Transverse colon (tissue), 4 donors: ENCODE measurements at places on chromosomes 4 and X.

DNA sequence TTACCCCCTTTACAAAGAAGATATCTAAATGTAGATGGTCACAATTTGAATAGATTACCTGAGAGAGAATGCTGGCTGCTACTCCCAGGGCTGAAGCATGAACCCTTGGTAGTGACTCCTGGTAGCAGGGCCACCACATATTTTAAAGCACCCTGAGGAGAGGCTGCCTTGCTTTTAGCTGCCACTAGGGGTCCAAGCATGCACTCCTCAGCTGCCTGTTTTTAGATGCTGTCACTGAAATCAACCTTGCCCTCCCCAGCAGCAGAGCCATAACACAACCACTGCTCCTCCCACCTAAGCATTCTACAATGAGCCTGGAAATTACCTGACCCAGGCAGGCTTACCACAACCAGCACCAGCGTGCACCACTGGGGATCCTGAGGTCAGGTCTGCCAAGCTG lies 850.9 kb downstream of the FAM133A start:
- no peak for DNase-seq

- DNase-seq = no peak
These were observed 13.5 kb downstream of the NOP14 start for GRCh38 chr4:2949782-2950125.

GRCh38 chrX:22686138-22686541 lies 313.6 kb upstream of the DDX53 start:
- no peak for DNase-seq

GRCh38 chr4:46388857-46389256 lies 1.1 kb downstream of the GABRA2 start:
- no peak for DNase-seq
